ENCODE measurements at places on chromosomes 4 and X. TPM values are rescaled to one million over a fixed set of nuclear protein-coding genes. Genes with fewer than 3 reads are reported as not detected.

GRCh38 chrX:10842646-10843045 is 222.3 kb upstream of the MID1 start:
- no peaks in the 10 kb centered on the region for H3K27me3 ChIP-seq
- no peak overlapping the region for H3K4me3 ChIP-seq
- DNase-seq = no peak
- H3K4me1 ChIP-seq = no peaks in the 10 kb centered on the region

- no peak overlapping the region for H3K27ac ChIP-seq
- no peaks in the 10 kb centered on the region for H3K36me3 ChIP-seq
- peak; percentile 76 for DNase-seq
- H3K27me3 ChIP-seq = no peaks in the 10 kb centered on the region
- no peak overlapping the region for H3K4me3 ChIP-seq
Observed at GRCh38 chr4:138199568-138200235, 42.4 kb downstream of the SLC7A11 start.

GRCh38 chr4:119623025-119623424 is 5.6 kb downstream of the PDE5A start:
- no peak overlapping the region for H3K27ac ChIP-seq
- no peak for DNase-seq
- no peak overlapping the region for H3K4me3 ChIP-seq

- H3K4me3 ChIP-seq = no peak overlapping the region
- H3K27ac ChIP-seq = no peak overlapping the region
- H3K4me1 ChIP-seq = no peaks in the 10 kb centered on the region
- no peaks in the 10 kb centered on the region for H3K27me3 ChIP-seq
Observed at GRCh38 chrX:6041630-6042029, 187.0 kb downstream of the NLGN4X start.

GRCh38 chr4:120348521-120348920 is 281.9 kb upstream of the MAD2L1 start:
- DNase-seq = no peak
- no peak overlapping the region for H3K27ac ChIP-seq
- H3K27me3 ChIP-seq = no peaks in the 10 kb centered on the region
- no peaks in the 10 kb centered on the region for H3K4me1 ChIP-seq
- H3K4me3 ChIP-seq = no peak overlapping the region
- no peaks in the 10 kb centered on the region for H3K36me3 ChIP-seq

DNA sequence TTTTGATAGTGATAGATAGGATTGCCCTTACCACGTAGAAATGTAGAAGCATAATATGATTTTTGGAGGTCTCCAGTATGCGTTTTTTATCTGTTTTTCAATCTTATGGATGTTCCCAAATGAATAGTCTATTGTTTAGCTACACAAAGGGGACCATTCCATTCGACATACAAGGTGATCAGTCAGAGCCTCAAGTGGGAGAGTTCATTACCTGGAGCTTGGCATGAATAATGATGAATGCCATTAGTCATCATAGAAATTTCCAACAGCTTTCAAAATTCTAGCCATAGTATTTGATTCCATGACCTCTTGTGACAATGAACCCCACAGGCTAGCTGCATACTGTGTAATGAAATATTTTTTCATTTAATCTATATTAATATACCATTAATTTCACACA is 123.6 kb downstream of the PDHA2 start:
- H3K4me1 ChIP-seq = no peaks in the 10 kb centered on the region
- no peak overlapping the region for H3K4me3 ChIP-seq
- no peak overlapping the region for H3K27ac ChIP-seq
- H3K36me3 ChIP-seq = no peaks in the 10 kb centered on the region
- no peak for DNase-seq

GRCh38 chrX:112545051-112545450 is 134.7 kb downstream of the LHFPL1 start:
- H3K4me3 ChIP-seq = no peak overlapping the region
- no peaks in the 10 kb centered on the region for H3K36me3 ChIP-seq
- no peak overlapping the region for H3K27ac ChIP-seq
- no peaks in the 10 kb centered on the region for H3K27me3 ChIP-seq
- H3K4me1 ChIP-seq = no peaks in the 10 kb centered on the region
- DNase-seq = no peak

DNA sequence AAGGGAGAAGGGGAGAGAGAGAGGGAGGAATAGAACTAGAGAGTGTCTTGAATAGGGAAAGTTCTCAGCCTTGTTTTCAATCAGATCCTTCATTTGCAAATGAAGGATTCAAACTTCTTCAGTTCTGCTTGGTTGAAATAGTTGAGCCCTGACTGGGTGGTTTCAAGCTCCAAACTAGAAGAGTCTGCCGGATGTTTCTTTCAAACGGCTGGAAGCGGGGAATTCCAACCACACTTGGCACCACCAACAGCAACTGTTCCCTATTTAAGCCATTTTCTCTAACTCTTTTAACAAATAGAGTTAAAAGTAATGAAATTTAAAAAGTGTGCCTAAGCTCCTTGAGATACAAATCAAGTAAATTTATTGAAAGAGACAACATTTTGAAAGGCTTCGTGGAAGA is 67.5 kb upstream of the DDX60 start:
- H3K4me1 ChIP-seq = no peaks in the 10 kb centered on the region
- H3K36me3 ChIP-seq = no peaks in the 10 kb centered on the region

DNA sequence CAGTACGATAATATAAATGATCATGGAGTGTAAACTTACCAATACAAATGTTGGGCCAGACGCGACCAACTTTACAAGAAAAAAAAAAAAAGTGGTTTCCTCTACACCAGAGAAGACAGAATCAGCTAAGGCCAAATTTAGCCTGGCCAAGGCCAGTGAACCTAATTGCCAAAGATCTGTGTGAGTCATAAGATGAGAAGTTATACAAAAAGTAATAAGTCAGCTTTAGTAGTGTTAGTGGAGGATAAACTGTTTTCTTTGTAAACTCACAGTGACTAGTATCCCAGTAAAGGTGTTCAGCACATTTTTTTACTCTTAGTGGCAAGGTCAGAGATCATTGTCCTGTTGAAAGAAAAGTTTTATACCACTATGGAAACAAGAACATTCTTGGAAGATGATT is 531.4 kb upstream of the TECRL start:
- no peaks in the 10 kb centered on the region for H3K4me1 ChIP-seq
- no peaks in the 10 kb centered on the region for H3K36me3 ChIP-seq
- no peaks in the 10 kb centered on the region for H3K27me3 ChIP-seq
- no peak overlapping the region for H3K4me3 ChIP-seq

DNA sequence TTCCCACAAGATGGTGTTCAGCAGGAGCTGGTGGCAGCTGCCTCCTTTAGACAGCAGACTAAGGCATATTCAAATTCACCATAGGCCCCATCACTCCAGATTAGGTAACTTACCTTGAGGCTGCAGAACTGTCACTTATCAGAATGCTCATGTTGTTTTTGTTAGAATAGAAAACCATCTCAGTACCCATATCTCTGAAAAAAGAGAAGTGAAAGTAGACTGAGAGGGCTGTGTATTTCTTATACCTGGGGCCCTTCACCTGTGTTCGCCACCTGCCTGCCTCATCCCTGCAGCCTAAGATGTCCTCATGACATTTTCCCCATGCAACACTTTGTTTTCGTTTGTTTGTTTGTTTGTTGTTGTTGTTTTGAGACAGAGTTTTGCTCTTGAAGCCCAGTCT is 32.9 kb upstream of the SPRY1 start:
- H3K36me3 ChIP-seq = no peaks in the 10 kb centered on the region
- H3K27ac ChIP-seq = no peak overlapping the region
- no peaks in the 10 kb centered on the region for H3K4me1 ChIP-seq
- no peaks in the 10 kb centered on the region for H3K27me3 ChIP-seq

DNA sequence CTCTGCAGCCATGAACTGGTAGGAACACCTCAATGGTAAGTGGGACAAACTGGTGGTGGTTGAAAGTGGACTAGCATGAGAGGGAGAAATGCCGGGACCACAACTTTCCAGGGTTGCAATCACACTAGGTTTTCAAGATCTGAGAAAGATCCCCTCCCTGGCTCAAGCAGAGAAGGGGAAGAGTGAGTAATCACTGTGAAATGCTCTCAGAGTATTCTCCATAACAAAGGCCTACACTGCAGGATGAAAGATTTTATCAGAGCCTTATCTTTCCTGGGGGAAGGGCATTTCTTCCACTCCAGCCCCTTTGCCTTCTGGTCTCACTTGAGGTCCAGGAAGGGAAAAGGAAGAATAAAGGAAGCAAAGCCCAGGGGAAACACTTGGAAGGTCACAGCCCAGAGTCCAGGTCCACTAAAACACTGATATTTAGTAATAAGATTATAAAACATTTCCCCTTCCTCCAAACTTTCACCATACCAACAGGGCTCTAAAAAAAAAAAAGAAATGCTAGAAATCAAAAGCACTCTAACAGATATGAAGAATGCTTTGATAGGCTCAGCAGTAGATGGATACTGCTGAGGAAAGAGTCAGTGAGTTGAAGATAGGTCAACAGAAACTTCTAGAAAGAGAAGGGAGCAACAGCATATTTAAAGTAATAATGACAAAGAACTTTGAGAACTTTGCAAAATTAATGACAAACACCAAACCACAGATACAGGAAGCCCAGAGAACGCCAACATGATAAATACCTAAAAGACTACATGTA is 95.9 kb downstream of the WDFY3 start:
- DNase-seq = no peak
- H3K36me3 ChIP-seq = no peaks in the 10 kb centered on the region
- H3K27ac ChIP-seq = no peak overlapping the region
- H3K27me3 ChIP-seq = no peaks in the 10 kb centered on the region
- no peak overlapping the region for H3K4me3 ChIP-seq

DNA sequence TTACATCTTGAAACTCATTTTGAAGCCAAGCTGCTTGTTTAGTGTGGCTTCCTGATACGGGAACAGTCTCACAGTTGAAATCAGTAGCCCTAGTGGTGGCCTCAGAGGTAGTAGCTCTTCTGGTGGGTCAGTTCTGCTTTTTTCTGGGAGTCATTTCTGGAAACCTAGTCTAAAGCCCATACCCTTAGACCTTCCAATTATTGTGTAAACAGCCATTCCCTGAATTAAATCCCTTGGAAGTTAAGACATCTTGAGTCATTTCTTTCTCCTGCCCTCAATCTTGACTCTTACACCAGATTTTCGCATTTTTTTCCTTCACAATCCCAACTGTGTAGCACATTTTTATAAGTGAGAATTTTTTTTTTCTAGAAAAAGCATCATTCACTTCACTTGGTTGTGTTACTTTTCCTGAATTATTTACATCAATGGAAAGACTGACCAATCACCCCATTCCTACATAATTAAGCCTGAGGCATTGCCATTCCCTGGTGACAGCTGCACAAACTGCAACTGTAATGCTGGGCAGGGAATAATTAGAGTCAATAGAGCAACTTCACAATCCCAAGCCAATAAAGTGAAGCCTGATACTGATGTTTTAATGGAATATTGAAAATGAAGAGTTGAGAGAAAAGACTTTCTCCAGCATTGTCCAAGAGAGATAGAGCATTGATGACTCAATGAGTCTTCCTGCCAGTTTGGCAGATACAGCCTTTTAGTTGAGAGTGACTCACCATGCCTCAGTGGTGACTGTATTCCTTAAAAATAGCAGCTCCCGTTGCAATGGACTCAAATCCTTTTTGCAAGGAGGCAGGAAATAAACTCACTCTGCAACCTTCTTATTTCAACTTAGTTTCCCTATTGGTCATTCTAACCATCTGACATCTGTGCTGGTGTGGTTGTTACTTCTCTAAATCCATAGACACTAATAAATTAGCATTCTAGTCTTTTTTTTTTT is 13.0 kb upstream of the SEPSECS start:
- peaks cover 3% of the 10 kb centered on the region for H3K36me3 ChIP-seq
- no peak overlapping the region for H3K4me3 ChIP-seq
- H3K27ac ChIP-seq = no peak overlapping the region
- no peaks in the 10 kb centered on the region for H3K4me1 ChIP-seq
- DNase-seq = no peak

DNA sequence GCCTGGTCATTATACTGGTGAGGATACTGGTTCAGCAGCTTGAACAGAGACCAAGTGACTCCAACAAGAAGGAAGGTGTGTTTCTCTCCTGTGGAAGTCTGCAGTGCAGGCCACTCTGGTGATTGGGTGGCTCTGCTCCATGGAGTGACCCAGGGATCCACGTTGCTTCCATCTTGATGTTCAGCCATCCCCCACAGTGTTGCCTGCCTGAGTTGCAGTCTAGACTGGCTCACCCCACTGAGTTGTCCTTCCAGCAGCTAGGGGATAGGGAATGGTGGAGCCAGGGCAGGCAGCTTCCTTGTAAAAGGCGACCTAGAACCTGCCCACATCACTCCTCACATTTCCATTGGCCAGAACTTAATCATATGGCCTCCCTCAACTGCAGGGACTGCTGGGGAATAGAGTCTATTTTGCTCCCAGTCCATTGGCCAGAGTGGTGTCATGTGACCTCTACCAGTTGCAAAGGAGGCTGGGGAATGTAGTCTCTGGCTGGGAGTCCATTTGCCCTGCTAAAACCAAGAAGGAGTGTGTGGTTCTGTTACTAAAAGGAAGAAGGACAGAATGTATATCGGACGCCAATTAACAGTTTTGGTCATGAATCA is 8.0 kb downstream of the MAN2B2 start:
- H3K4me3 ChIP-seq = no peak overlapping the region
- H3K36me3 ChIP-seq = peaks cover 16% of the 10 kb centered on the region
- H3K27me3 ChIP-seq = no peaks in the 10 kb centered on the region

CXCL1 gene
- polyA plus RNA-seq = 6.4 TPM

AADAT gene
- 4.6 TPM for polyA plus RNA-seq

C4orf50 gene
- not detected for polyA plus RNA-seq

ABLIM2 gene
- 9.5 TPM for polyA plus RNA-seq

PLK4 gene
- polyA plus RNA-seq = 0.56 TPM
